ENCODE measurements at places on chromosomes 4 and X.

GRCh38 chrX:101442085-101442484 is 34.1 kb downstream of the HNRNPH2 start:
- DNase-seq = no peak

- DNase-seq = no peak
Measured at GRCh38 chrX:31704938-31705337, 633.1 kb upstream of the FTHL17 start.

DNA sequence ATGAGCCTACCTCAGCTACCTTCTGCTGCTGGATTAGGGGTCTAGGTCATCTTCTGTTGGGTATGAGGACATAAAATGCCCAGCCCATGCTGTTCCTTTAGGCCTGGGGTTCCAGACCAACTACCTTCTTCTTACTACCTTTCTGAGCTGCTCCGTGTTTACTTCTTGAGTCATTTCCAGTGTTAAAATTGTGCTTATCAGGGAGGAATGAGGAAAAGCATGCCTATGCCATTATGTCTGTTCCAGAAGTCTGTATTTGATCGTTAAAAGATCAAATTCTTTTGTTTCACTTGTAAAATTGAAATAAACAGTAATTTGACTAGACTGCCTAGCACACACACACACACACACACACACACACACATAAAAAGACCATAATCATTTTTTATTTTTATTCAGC is 1912.7 kb upstream of the TENM3 start:
- DNase-seq = no peak

GRCh38 chrX:68895341-68895755 is 66.5 kb downstream of the EFNB1 start:
- DNase-seq = no peak

DNA sequence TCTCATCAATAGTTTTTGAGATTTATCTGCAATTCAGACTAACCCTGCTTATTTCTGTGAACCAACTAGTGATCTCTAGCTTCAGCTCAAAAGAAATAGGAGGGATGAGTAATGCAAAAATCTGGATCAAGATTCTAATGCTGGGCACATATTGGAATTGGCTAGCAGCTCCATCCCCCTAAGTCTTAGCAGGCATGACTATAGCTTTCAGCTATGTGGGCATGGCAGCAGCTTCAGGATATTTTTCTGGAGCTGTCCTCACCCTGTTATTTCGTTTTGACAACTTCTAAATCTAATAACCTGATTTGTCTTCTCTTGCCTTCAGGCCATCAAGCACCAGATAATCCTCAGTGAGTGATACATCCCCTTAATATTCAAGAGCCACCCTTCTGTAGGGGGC is 50.8 kb upstream of the GNPDA2 start:
- no peak for DNase-seq

DNA sequence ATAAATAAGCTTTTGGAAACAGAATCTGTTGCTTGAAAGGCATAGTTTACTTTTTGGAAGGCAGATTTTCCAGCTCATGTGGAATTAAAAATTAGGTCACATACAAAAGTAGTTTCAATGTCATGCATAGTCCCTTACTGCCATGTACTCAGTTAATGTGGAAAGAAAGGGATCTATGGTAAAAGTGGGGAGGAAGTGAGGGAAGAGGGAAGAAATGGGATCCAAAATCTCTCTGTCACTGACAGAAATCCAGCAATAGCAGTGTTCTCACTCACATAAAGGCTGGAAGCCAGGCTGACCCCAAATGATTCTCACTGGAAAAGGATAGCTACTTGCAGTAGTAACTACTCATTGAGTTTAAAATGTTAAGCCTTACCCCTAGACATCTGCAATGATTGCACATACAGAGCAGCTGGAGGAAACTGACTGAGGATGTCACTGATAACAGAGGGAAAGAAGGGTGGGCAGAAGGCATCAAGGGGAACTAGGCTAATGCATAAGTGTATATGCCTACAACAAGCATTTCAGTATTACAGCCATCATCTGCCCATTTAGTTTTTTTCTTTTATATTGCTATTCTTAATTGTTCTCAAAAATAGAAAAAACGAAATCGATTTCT is 445.6 kb downstream of the FAT4 start:
- DNase-seq = no peak

GRCh38 chr4:178082906-178083305 is 640.7 kb upstream of the AGA start:
- DNase-seq = no peak

DNA sequence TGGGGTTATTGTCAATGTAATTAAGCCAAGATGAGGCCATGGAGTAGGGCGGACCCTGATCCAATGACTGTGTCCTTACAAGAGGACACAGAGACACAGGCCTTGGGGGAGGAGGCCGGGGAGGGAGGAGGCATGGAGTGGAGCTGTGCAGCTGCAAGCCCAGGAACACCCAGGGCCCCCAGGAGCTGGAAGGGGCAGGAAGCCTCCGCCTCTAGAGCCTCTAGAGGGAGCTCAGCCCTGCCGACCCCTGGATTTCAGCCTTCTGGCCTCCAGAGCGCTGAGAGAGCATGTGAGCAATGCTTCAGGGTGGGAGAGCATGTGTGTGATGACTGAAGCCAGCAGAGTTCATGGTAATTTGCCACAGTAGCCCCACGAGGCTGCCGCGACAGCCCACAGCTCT is 234.6 kb downstream of the AFAP1 start:
- no peak for DNase-seq

DNA sequence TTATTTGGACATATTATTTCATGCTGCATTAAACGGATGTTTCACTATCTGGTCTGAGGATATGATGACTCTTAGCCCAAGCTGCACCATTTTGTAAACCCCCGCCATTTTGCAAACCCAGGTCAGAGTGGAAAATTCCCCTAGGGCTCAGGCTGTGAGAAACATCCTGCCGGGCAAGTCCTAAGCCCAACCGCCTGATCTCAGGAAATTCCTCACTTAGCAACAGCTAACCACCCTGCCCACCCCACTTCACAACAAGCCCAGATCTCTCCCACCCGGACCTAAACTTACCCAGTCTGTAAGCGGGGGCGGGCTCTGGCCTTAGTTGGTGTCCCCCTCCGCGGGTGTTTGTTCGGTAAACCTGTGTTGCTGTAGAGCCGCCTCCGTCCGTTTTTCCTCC is 2747.1 kb downstream of the PCDH7 start:
- DNase-seq = no peak

GRCh38 chrX:8374041-8374825 is 90.4 kb upstream of the VCX3B start:
- no peak for DNase-seq

Measured in brain microvascular endothelial cell (primary cell).